Stimulated activated CD8-positive, alpha-beta memory T cell treated with anti-CD3 and anti-CD28 coated beads, Interleukin-7, amount 100 ng/mL, for 48 hours (primary cell): ENCODE measurements at places on chromosomes 11 and 22.

DNA sequence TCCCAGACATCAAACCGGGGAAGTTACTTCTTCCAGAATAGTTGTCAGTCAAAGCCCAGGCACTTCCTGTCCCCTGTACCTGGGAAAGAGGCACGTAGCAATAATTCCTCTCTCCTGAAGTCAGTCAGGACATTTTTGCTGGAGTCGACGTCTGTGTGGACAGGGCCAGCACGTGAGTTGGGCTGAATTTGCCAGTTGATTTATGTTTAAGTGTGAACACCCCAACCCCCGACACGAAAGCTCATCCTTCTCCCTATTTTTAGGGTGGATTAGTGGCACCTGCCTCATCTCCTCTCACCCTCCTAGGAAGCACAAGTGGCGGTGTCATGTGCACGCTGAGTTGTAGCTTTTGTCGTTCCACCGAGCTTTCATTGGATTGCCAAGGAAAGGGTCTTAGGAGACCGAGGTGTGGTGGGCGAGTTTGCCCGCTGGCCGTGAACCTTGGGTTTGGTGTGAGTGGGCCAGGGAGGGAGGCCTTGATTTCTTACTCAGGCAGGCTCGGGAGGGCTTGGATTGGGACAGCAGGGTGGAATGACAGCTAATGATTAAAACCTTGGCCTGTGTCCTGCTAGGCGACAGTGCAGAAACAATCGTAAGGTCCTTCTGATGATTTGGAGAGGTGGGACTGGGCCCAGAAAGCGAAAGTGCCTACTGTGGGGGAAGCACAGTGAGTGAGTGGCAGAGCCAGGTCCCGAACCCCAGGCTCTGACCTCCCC lies 87.0 kb upstream of the CRYBB3 start:
- DNase-seq = no peak

GRCh38 chr11:17020831-17021230 lies 6.6 kb upstream of the PLEKHA7 start:
- no peak for DNase-seq

- no peak for DNase-seq
Observed at GRCh38 chr11:65932558-65932919, 12.7 kb upstream of the TSGA10IP start.

DNA sequence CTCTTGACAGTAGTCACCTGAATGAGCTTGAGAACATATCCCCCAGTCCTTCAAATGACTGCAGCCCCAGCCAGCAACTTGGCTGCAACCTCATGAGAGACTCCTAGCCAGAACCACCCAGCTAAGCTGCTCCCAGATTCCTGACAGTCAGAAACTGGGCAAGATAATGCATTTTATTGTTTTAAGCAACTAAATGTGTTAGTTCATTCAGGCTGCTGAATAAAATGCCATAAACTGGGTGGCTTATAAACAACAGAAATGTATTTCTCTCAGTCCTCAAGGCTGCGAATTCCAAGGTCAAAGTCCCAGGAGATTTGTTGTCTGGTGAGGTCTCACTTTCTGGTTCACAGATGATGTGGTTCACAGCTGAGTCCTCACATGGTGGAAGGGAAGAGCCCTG lies 5.8 kb upstream of the PAMR1 start:
- DNase-seq = no peak
